Activated CD4-positive, CD25-positive, alpha-beta regulatory T cell treated with anti-CD3 and anti-CD28 coated beads, Interleukin-2, amount 50 U/mL, for 24 hours (primary cell): ENCODE measurements at places on chromosomes 12 and 14.

- ATAC-seq, result no peak
These were observed 9.1 kb upstream of the GLT1D1 start for GRCh38 chr12:128844031-128844635.

DNA sequence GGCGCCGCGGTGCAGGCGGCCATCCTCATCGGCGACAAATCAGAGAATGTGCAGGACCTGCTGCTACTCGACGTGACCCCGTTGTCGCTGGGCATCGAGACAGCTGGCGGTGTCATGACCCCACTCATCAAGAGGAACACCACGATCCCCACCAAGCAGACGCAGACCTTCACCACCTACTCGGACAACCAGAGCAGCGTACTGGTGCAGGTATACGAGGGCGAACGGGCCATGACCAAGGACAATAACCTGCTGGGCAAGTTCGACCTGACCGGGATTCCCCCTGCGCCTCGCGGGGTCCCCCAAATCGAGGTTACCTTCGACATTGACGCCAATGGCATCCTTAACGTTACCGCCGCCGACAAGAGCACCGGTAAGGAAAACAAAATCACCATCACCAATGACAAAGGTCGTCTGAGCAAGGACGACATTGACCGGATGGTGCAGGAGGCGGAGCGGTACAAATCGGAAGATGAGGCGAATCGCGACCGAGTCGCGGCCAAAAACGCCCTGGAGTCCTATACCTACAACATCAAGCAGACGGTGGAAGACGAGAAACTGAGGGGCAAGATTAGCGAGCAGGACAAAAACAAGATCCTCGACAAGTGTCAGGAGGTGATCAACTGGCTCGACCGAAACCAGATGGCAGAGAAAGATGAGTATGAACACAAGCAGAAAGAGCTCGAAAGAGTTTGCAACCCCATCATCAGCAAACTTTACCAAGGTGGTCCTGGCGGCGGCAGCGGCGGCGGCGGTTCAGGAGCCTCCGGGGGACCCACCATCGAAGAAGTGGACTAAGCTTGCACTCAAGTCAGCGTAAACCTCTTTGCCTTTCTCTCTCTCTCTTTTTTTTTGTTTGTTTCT lies 1.7 kb downstream of the HSPA2 start:
- no peak for ATAC-seq

DNA sequence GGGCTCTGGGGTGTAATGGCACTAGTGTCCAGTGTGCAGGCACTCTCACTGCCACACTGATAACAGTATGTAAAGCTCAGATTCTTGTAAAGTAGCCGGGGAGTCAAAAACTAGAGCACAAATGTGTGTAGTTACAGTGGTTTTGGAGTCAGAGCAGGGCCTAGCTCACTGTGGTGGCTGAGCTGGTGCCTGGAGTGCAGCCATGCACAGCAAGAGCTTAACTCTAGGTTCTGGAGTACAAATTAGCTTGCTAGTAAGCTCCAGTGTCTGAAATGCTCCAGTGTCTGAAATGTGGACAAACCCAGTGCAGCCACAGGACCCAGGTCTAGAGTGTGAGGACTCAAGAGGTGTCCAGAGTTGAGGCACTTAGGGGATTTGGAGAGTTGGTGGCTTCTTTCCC lies 149.2 kb downstream of the MSRB3 start:
- no peak for ATAC-seq

GRCh38 chr12:2853626-2854025 lies 3.2 kb downstream of the TEX52 start:
- ATAC-seq, result peak; percentile 78

- ATAC-seq, result no peak
These were observed 111.9 kb downstream of the LRRK2 start for GRCh38 chr12:40336573-40337199.

DNA sequence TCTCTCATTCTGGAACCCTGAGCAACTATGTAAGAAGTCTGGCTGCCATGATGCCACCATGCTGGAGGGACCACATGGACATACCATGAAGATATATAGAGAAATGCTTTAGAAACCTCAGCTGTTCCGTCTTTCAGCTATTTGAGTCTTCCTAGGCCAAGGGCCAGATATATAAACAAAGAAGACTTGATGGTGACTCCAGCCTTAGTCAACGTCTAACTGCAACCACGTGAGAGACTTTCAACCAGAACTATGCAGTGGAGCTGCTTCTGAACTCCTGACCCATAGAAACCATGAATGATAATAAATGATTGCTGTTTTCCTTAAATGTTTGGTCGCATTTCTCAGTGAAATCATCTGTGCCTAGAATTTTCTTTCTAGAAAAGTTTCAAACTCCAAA lies 20.0 kb upstream of the KITLG start:
- ATAC-seq, result no peak

GRCh38 chr12:76081909-76082308 lies 2.6 kb downstream of the NAP1L1 start:
- ATAC-seq, result no peak

- ATAC-seq, result no peak
These were observed 39.5 kb upstream of the HIF1A start for GRCh38 chr14:61655777-61656176.

- no peak for ATAC-seq
These were observed 136.8 kb downstream of the SYT1 start for GRCh38 chr12:79001404-79001803.

DNA sequence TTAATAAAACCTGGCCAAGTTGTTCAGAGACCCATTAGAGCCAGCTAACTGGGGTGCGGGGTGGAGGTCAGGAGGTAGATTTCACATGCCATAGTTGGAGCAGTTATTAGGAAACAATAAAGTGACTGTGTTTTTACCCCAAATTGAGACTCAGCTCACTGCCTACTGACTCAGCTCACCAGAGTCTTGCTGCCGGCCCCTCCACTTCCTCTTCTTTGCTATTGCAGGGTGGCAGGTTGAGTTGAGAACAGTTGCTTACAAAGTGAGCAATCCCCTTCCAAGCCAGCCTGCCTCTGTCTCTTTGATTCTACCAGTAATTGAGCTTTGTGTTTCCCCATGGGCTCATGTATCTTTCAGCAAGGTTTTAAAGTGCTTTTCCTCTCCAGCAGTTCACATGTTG lies 12.9 kb downstream of the ST8SIA1 start:
- peak; percentile 92 for ATAC-seq

DNA sequence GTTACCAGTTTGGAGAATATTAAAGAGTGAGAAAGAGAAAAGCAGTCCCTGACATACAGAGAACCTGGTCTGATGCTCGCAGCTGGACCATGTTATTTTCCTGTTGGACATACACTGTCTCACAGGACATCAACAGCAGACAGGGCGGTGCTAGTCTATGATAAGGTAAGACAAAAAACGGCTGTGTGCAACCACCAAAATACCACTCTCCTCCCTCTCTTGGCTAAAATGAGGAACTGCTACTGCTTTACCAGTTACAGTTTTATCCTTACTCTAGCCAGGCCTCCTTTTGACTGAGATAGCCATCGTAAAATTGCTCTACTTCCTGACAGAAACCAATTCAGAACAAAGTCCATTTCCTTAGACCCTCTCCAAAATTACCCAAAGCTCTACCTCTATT lies 47.0 kb upstream of the ERGIC2 start:
- ATAC-seq, result no peak

- no peak for ATAC-seq
These were observed 250.4 kb upstream of the ALG10 start for GRCh38 chr12:33771889-33772288.

GRCh38 chr14:28754209-28754985 lies 12.2 kb upstream of the FOXG1 start:
- ATAC-seq, result no peak

GRCh38 chr14:92121670-92122350 lies at the start of the genes CPSF2 and NDUFB1:
CPSF2 (plus strand) TSS chr14:92121969; CDS start chr14:92130985, 9,016 bp downstream.
NDUFB1 (minus strand) TSS chr14:92121706; CDS start chr14:92117637, 4,069 bp downstream.
- ATAC-seq, result peak; percentile 91

DNA sequence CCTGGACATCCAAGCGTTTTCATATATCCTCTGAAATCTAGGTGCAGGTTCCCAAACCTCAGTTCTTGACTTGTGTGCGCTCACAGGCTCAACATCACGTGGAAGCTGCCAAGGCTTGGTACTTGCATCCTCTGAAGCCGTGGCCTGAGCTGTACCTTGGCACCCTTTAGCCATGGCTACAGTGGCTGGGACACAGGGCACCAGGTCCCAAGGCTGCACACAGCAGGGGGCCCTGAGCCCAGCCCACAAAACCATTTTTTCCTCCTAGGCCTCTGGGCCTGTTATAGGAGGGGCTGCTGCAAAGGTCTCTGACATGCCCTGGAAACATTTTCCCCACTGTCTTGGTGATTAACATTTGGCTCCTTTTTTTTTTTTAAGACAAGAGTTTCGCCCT lies 11.6 kb upstream of the FAM177A1 start:
- ATAC-seq, result no peak

- no peak for ATAC-seq
These were observed 3.3 kb downstream of the BHLHE41 start for GRCh38 chr12:26121323-26122060.

GRCh38 chr14:44981198-44981597 lies 19.2 kb downstream of the TOGARAM1 start:
- no peak for ATAC-seq

DNA sequence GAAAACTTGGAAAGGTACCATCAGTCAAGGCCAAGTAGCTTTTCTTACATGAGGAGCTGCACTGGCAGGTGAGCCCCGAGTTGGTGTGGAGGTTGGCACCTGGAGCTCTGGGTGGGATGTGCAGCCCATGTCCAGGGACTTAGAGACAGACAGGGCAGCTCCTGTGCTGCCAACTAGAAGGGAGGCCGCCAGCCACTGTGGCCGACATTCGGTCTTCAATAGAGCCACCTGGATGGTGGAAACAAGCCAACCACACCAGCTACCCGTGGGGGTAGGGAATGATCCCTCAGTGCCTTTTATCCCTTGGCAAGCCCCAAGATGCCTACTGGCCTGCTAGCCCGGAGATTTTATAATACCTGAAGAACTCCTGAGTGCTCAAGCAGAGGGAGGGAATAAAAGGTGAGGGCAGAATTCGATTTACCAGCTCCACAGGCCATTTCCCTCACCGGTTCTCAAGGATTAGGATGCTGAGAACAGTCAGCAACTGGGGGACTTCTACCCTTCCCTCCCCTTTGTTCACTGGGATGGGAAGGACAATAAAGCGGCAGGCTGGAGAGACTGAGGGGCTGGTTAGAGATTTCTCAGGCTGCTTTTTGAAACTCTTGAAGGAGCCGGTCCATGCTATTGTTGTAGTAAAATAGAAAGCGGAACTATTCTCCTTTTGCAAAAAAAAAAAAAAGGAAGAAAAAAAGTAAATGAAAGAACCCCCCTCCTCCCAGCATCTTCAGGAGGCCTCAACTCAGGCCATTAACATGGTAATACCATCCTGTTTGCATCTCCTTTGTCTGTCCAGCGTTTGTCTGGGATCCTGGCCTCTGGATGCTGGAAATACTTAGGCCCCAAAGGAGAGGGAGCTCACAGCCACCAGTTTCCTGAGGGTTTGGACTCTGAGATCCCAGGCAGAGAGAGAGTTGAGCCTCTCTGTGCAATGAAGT lies 321.6 kb downstream of the ZFP36L1 start:
- no peak for ATAC-seq

DNA sequence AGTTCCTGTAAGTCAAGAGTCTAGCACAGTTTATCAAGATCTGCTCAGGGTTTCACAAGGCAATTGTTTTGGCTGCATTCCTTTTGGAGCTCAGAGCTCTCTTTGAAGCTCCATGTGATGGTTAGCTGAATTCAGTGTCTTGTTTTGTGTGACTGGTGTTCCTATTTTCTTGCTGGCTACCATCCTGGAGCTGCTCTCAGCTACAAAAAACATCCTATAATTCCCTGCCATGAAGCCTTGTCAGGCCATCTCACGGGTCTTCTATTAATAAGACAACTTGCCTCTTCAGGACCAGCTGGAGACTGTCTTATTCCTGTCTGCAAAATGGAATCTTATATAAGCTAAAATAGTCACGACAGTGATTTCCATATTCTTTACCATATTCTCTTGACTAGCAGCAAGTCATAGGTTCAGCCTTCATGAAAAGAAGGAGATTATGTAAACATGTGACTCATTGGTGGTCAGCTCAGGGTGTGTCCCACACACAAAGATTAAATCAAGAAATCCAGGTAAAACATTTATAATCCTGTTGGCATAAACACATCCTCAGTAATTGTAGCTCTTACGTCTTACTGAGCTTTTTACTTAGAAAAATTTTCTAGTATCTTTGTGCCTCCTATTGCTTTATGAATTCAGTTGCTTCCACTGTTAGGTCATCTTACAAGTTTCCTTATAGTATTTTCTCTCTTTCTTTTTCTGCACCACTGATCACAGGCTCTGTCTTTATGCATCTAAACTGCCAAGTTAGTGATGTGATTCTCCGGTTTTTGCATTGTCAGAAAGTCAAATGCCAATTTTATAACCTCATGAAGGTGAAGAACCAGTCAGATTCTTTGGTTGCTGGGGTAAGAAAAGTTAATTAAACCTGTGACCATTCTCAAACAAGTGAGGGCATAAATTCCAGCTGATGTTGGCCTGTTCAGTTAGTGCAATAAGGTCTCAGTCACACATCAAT lies 378.5 kb upstream of the MGAT4C start:
- ATAC-seq, result no peak

DNA sequence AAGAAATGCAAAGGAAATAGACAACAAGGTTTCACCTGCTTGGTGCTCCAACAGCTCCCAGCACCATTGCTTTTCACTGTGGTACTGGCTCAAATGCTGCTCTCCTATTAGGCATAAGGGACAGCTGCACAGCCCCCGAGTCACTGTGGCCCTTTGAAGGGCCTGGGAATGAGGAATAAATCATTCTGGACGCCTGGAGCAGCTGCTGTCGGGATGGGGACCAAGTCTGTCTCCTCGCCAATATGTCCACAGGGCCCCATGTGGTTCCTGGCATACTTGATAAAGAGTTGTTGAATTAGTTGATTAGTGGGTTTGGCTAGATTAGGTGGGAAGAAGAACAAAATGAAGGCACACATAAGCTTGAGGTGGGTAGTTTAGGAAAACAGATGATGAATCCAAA lies 13.1 kb upstream of the NGB start:
- no peak for ATAC-seq

DNA sequence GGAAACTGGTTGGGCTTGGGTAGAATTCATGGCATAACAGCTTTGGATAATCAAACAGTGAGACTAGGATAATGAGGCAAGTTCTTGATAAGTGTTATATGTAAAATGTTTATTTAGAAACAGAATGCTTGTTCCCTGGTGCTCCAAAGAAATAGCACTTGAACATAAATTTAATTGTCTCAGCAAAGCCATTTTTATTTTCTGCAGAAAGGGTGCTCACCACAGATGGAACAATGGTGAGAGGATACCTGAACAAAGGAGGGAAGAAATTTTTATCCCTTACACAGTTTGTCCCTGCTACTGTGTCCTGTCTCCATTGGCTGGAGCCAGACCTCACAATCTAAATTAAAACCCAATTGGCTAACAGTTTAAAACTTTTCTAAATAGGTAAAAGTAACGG lies 9.3 kb upstream of the RXYLT1 start:
- no peak for ATAC-seq
